Stimulated activated naive CD4-positive, alpha-beta T cell (primary cell): ENCODE measurements at places on chromosomes 6 and 20.

DNA sequence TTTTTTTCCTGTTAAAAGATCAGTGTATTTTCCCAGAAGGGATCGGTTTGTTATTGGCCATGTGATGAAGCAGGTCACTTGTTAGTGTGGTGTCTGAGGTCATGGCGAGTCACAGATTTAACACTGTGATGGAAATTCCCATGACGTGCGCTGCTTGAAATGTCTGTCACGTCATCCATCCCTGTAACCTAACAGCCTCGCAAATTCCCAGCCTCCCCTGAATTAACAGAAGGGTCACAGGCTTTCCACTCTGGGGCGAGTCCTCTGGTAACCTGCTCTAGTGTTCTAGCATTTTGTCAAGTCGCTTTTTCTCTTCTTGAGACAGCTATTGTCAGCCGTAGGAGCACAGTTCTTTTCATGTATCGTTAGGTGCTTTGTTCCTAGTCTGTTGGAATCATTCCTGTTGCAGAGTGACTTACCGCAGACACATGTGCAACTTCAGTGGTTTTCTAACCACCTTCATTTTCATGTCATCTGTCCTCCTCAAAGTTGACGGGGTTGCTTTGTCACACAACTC is 137.2 kb downstream of the MAP3K4 start:
- DNase-seq, result no peak

DNA sequence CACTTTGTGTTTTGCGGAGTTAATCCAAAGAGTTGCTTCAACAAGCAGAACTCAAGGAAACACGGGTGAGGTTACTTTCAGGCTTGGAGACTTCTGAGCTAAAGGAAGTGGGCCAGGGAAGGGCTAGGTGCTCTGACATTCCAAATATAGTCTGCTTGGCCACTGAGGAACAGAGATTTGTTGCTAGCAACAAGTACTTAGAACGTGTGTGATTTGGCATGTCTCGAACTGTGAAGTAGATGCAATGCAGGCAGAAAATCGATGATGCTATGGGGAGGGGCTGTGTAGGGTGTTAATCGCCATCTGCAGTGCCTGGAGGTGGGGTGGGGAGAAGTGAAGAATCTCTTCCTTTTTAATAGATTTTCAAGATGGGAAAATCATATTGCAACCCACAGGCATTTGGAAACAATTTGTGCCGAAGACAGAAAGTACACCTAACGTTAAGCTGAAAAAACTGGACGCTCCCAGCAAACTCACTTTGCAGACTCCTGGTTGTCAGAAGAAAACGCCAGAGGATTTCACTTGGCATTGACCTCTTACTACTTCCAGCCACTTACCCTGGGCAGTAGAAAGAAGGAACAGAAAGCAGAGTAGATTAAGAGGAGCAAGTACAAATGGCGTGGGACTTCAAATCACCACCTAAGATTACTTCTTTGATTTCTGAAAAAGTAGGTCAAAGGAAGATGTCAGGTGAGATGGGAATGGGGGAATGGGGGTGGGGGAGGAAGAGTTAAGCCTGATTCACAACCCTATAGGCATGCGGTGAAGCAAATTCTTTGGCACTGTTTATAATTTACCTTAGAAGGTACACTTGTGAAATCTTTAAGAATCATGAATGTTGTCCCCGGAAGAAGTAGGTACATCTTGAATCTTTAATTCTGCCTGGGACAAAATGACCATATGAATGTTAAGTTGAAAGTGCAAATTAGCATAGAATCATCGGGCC is 314.1 kb downstream of the CD83 start:
- no peak for DNase-seq

DNA sequence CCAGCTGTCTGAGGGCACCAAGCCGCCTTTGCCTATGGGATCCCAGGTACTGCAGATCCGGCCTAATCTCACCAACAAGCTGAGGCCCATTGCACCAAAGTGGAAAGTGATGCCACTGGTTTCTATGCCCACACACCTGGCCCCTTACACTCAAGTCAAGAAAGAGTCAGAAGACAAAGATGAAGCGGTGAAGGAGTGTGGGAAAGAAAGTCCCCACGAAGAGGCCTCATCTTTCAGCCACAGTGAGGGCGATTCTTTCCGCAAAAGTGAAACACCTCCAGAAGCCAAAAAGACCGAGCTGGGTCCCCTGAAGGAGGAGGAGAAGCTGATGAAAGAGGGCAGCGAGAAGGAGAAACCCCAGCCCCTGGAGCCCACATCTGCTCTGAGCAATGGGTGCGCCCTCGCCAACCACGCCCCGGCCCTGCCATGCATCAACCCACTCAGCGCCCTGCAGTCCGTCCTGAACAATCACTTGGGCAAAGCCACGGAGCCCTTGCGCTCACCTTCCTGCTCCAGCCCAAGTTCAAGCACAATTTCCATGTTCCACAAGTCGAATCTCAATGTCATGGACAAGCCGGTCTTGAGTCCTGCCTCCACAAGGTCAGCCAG is 283.0 kb downstream of the TSHZ2 start:
- DNase-seq, result no peak

GRCh38 chr20:10857352-10858070 is 183.7 kb upstream of the JAG1 start:
- DNase-seq, result no peak

GRCh38 chr6:11110921-11111768 is at the start of gene ERVFRD-1:
ERVFRD-1 (minus strand) TSS chr6:11111725; CDS start chr6:11105310, 6,415 bp downstream.
- DNase-seq, result no peak

- no peak for DNase-seq
These were observed at the start of gene SPDEF for GRCh38 chr6:34556031-34556471. SPDEF (minus strand) TSS chr6:34556329; CDS start chr6:34544455, 11,874 bp downstream.

DNA sequence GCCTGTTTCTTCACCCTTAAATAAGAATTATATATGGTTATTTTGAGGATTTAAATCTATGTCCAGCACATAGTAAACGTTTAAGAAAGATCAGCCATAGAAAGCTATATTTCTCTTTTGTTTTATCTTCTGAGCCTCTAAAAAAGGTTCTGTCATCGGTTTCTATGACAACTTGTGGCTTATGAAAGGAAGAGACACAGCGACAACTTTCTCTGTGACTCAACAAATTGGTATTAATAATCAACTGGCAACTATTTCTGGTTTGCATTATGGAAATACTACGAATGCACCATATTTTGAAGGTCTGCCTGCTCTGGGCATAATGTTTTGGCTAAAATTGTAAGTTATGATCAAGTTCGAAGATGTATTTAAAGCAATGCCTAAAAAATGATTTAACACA is 751.0 kb downstream of the CD109 start:
- no peak for DNase-seq

GRCh38 chr6:46160102-46160501 is 10.7 kb downstream of the ENPP5 start:
- no peak for DNase-seq

GRCh38 chr6:104170401-104170800 is 689.3 kb downstream of the HACE1 start:
- DNase-seq, result no peak

- no peak for DNase-seq
These were observed 117.6 kb downstream of the HIVEP2 start for GRCh38 chr6:142827369-142827768.

DNA sequence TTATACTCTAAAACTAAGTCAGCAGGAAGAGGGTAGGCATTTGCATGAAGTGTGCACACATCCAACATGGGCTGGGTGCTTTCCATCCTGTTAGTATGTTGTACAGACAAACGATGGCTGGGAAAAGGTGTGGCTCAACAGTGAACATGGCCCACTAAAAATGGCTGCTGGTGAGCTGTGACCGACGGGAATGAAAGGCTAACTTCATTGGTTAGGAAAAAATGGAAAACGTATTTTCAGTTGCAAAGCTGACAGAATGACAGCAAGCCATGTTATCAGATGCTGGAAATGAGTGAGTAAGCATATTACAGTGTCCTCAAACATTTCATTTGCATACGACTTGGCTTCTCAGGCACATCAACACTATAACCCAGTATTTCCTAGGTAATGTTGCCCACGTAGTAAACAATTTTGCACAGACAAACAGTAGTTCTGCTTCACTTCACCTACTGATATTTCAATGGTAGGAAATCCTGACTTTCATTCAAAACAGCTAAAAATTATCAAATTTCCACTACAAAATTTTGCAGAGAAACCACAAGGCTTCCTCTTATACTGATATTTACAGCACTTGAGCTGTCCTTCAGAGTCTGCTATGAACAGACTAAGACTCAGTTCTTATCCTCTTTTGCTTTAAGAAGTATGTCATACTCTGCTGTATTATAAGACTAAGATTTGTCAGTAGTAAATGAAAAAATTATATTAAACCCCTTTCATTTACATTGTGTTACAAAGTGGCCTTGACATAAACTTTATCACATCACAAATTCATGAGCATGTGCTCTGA is 98.9 kb downstream of the IRF4 start:
- DNase-seq, result no peak

DNA sequence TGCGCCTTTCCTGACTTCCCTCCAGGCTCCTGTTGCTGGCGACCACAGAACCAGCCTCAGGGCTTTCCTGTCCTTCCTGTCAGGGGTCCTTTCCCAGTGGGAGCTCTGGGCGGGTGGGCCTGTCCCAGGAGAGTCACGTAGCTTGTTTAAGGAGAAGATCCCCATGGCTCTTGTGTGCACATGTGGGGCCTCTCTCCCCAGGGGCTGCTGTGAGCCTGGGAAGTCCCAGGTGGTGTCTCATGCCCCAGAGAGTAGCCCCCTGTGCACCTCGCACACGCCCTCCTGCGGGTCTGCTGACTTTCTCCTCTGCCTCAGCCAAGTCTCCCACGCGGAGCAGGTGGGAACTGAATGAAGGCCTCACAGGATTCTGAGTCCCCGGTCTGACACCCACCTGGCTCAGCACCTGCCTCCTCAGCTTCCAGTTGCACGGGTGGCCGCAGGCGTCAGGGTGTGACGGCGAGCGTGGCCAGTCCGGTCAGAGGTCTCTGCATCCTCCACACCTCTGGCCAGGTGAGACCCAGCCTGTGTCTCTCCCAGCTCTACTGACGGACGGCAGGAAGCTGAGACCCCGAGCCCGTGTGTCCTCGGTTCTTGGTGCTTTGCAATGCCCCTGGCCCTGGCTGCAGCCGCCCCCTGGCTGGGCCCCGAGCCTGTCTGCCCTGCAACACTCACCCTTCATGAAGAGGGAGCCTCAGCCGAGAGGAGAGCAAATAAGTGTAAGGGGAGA is 5.6 kb upstream of the NKAIN4 start:
- no peak for DNase-seq

DNA sequence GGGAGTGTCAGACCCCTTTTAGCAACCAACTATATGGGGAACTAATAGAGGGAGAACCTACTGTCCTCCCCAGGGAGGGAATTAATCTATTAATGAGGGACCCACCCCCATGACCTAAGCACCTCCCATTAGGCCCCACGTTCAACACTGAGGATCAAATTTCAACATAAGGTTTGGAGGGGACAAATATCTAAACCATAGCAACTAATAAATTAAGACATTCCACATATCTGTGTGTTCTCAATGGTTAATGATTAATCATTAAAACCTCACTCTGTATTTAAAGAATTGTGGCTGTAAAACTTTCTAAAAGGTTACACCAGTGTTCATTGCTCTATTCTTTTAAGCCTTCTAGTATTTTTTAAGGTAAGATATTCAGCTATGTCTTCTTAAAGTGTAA is 500.4 kb upstream of the SULF2 start:
- no peak for DNase-seq

- no peak for DNase-seq
These were observed 129.4 kb downstream of the BCAS1 start for GRCh38 chr20:53940907-53941545.

DNA sequence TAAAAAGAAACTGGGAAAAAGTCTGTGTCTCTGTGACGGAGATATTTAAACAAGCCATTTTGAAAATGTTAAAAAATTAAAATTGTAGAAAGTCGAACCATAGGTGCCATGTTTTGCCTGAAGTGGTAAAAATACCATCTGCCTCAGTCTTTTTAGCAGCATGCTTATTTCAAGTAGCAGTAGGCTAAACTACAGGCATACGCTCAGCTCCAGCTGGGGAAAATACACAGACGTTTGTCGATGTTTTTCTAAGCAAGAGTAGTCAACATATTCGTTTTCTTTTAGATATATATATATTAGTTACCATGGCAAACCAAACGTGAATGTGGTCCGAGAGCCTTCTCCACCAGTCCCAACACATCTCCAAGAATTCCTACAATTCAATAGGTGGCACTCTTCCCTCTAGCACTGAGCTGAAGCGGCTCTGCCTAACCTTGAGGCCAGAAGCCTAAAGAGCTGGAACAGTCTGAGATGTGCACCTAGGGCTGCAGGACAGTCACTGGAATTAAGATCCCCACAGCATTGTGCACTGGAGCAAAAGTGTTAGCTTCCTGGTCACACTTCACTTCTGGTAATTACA is 70.2 kb upstream of the BEND3 start:
- DNase-seq, result no peak

- DNase-seq, result peak; percentile 38
These were observed at the start of gene HLA-DQB1 for GRCh38 chr6:32666420-32667300. HLA-DQB1 (minus strand) TSS chr6:32666657; CDS start chr6:32666607, 50 bp downstream.

DNA sequence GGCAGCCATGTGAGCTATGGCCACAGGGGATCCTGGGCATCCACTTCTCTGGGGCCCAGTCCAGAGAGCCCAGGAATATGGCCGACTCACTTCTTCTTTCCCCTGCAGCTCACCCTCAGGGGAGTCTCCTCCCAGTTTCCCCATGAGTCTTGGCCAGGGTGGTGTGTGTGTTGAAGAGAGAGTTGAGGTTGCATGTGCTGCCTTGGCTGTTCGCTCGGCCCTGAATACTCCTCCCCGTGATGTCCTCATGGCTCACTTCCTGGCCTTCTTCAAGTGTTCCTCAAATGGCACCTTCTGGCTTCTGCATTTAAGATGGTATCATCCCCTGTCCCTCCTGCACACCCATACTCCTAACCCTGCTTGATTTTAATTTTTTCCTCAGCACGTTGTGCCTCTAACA is 3.2 kb upstream of the TREML1 start:
- DNase-seq, result no peak

GRCh38 chr20:51022803-51023616 is at the start of gene KCNG1:
KCNG1 (minus strand) TSS chr20:51023107; CDS start chr20:51010338, 12,769 bp downstream.
- DNase-seq, result no peak

DNA sequence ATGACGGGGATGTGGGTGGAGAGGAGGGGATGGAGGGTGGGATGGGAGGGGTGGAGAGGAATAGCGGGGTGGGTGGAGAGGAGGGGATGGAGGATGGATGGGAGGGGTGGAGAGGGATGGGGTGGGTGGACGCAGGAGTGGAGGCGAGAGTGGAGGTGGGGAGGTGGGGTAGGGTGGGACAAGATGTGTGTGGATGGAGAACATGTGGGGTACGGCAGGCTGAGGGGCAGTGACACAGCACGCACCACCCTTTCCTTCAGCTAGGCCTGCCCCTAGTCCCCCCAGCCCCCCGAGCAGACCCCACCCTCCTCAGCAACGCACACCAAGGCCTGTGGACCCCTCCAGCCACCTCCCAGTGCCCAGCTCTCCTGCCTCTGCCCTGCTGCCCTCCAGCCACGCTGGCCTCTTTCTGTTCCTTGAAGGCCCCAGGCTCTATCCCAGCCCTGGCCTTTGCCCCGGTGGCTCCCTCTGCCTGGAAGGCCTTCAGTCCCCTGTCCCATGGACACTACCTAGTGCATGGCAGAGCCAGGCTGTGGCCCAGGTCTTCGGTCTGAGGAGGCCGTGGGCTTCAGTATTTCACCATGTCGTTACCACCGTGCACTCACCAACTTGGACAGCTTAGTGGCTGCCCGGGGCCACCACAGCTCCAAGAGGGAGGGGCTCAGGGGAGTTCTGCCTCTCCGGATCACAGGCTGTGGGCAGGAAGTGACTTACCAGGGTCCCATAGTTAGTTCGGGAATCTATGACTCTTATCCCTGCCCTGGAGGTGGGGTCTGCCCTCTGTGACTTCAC is 78.4 kb upstream of the PMEPA1 start:
- DNase-seq, result no peak
